Activated naive CD4-positive, alpha-beta T cell treated with anti-CD3 and anti-CD28 coated beads for 36 hours (primary cell): ENCODE measurements at places on chromosomes 11 and 22. TPM values are rescaled to one million over a fixed set of nuclear protein-coding genes. Genes with fewer than 3 reads are reported as not detected.

Gene XBP1
- 108 TPM for total RNA-seq

DNA sequence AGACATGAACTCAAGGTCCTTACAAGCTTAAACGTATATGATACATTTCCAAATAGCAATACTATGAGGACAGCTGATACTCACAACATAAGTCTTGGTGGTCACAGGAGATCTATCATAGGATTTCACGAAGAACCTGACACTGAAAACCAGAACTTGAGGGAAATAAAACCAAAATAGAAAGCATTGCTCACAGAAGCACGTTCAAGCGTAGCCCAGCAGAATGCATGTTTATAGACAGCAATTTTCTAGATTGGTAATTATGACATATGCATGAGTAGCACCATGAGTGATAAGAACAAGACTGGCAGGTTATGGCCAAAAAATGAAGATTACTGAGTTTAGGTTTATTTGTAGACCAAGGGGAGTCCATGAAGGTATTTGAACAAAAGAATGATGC, 243.5 kb downstream of the ETS1 start:
- H3K4me1 ChIP-seq, result peaks cover 90% of the 10 kb centered on the region
- no peaks in the 10 kb centered on the region for H3K36me3 ChIP-seq
- no peak overlapping the region for H3K4me3 ChIP-seq
- H3K27me3 ChIP-seq, result no peaks in the 10 kb centered on the region
- H3K27ac ChIP-seq, result peak overlapping the region; percentile 89
- DNase-seq, result peak; percentile 64

DNA sequence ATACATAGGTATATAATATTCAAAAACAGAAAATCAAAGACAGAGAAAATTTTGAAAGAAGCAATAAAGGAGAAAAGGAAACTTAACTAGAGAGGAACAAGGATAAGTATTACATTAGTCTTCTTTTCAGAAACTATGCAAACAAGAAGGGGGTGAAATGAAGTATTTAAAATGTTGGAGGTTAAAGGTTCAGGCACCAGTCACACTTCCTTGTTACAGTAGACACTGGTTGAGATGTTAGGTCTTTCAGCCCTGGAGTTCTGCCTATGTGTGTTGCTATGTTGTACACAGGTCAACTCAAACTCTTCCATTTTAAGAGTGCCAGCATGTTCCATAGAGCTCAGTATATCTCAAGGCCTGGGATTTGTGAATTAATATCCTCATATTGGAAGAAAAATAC, 6.0 kb upstream of the MS4A4A start:
- H3K27me3 ChIP-seq, result peaks cover 34% of the 10 kb centered on the region
- DNase-seq, result no peak
- H3K36me3 ChIP-seq, result no peaks in the 10 kb centered on the region

DNA sequence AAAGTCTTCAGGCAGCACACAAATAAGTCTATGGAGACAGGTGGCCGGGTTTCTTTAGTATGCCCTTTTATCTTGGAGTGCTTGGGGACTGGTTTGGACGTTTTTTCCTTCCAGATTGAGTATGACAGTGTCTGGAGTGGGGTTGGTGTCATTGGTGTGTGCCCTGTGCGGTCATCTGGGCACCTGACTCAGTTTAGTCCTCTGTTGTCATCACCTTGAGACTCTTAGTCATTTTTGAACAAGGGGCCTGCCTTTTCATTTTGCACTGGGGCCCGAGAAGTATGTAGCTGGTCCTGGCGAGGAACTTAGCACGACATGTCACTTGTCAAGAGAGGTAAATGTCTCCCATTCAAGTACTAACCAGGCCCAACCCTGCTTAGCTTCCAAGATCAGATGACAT, 27.2 kb upstream of the MYO18B start:
- H3K36me3 ChIP-seq, result peaks cover 2% of the 10 kb centered on the region
- H3K27me3 ChIP-seq, result no peaks in the 10 kb centered on the region
- H3K4me3 ChIP-seq, result no peak overlapping the region
- no peak for DNase-seq

- no peaks in the 10 kb centered on the region for H3K4me1 ChIP-seq
- DNase-seq, result no peak
- H3K4me3 ChIP-seq, result no peak overlapping the region
- H3K36me3 ChIP-seq, result no peaks in the 10 kb centered on the region
- no peaks in the 10 kb centered on the region for H3K27me3 ChIP-seq
- H3K27ac ChIP-seq, result no peak overlapping the region
Measured at GRCh38 chr11:73359341-73359740, 16.9 kb upstream of the RELT start.

DNA sequence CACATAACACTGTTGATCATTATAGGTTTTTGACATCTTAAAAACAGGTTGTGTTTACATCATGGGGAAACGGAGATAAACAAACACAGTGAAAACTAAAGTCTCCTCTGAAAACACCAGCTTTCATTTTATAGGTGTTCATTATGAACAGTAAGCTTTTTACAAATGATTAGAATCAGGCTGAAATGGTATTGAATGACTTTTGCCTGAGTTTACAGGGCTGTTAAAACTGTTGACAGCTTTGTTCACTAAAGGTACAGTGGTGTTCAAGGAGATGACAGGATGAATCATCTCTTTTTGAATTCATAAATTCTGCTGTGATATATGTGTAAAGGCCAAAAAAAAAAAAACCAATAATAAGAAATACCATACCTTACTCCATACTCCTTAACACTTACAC, 184.6 kb upstream of the CNTN5 start:
- H3K27ac ChIP-seq, result no peak overlapping the region
- no peaks in the 10 kb centered on the region for H3K27me3 ChIP-seq
- H3K36me3 ChIP-seq, result no peaks in the 10 kb centered on the region
- DNase-seq, result no peak
- no peak overlapping the region for H3K4me3 ChIP-seq

Gene NLRP10
- not detected for total RNA-seq

DNA sequence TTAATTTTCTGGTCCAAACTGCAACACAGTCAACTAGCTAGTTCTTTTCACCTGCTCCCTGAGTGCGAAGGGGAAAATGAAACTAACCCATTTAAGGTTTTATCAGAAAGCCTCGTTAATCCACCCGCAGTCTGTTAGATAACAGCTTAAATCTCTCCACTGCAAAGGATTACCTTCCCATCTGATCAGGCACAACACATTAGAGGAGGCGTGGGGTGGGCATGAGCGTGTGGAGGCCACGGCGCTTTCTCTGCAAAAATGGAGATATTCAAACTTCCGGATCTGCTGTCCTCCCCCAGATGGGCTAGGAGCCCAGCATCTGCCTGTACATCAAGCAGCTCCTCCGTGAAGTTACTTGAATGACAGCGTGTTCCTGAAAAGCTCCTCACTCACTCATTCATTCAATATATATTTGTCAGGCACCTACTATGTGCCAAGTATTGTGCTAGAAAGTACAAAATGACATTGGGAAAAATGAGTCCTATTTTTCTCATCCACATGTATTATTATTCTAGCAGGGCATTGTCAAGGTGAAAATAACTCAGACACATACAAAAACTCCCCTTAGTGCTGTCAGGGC, 13.5 kb upstream of the ANKK1 start:
- no peak for DNase-seq
- H3K4me3 ChIP-seq, result no peak overlapping the region
- peaks cover 4% of the 10 kb centered on the region for H3K36me3 ChIP-seq
- no peaks in the 10 kb centered on the region for H3K4me1 ChIP-seq

- no peaks in the 10 kb centered on the region for H3K4me1 ChIP-seq
- no peak for DNase-seq
- no peak overlapping the region for H3K27ac ChIP-seq
- H3K4me3 ChIP-seq, result no peak overlapping the region
Measured at GRCh38 chr22:27795053-27795452, 6.5 kb downstream of the MN1 start.
